ENCODE measurements at places on chromosomes 13 and 19.

DNA sequence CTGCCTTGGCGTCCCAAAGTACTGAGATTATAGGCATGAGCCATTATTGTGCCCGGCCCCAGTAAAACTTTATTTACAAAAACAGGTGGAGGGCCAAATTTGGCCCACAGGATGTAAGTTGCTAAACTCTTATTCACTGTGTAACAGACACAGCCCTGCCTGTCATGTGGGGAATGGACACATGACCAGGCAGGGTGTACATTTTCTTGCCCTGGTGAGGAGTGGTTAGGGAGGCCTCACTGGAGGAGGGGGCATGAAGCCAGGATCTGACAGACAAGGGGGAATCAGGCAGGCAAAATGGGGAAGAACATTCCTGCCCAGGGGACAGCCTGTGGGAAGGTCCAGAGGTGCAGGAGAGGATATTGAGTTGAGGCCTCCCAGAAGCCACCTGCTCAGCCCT lies 7.4 kb upstream of the PGLS start:
- no peak for DNase-seq

DNA sequence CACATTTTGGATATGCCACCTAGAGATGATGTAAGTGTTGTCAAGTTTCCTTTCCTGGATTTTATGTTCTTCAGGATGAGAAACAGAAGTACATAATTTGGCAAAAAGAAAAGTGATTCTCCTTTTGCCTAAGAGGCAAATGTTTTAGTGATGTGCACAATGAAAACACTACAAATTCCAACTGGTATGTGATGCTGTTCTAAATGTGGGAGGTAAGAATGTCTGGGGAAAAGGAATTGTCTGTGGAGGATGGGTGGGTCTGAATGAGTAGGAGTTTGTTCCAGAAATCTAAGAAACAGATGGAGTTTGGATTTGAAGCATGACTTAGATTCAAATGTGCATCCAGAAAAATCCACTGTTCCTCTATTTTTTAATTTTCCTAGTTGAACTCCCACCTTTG lies 473.6 kb upstream of the SPRY2 start:
- DNase-seq, result no peak

GRCh38 chr13:101631395-101631794 lies 178.9 kb downstream of the ITGBL1 start:
- DNase-seq, result no peak

DNA sequence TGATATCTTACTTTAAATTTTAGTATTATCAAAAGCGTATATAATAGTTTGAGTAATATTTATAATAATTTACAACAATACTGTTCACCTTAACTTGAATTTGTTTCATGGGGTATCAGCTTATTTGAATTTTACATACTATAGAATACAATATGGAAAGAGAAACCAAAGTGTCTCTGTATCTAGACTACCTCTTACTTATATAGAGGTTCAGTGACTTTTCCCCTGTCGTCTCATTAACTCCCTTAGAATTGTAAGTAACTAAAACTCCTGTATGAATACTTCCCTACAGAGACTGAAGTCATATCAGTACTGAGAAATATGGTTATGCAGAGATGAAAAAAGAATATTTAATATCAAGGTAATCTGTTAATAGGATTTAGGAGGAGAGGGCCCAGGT lies 26.8 kb downstream of the COG6 start:
- no peak for DNase-seq

GRCh38 chr13:112896736-112897602 lies 72.0 kb upstream of the MCF2L start:
- DNase-seq, result no peak

GRCh38 chr19:6947745-6948144 lies 60.4 kb downstream of the ADGRE1 start:
- peak; percentile 61 for DNase-seq

- no peak for DNase-seq
These were observed 75.2 kb upstream of the UBL3 start for GRCh38 chr13:29925457-29926097.

- no peak for DNase-seq
These were observed 53.6 kb upstream of the PABPC3 start for GRCh38 chr13:25042151-25042865.

DNA sequence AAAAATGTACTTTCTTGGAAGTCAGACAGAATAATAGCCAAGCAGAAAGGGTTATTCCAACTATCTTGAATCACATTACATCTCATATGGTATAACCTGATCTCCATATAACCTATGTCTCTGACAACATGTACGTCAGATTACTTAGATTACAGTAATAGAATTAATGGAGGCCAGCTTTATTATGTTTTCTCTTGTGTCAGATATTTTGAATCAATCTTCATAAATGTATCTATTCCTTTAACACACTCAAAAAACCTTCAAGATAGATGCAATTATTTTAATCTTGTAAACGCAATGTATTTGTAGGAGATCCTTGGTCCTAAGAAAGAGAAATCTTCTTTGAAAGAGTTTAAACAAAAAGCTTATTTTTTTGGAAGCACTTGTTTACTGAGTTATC lies 188.4 kb upstream of the KLF12 start:
- DNase-seq, result no peak

DNA sequence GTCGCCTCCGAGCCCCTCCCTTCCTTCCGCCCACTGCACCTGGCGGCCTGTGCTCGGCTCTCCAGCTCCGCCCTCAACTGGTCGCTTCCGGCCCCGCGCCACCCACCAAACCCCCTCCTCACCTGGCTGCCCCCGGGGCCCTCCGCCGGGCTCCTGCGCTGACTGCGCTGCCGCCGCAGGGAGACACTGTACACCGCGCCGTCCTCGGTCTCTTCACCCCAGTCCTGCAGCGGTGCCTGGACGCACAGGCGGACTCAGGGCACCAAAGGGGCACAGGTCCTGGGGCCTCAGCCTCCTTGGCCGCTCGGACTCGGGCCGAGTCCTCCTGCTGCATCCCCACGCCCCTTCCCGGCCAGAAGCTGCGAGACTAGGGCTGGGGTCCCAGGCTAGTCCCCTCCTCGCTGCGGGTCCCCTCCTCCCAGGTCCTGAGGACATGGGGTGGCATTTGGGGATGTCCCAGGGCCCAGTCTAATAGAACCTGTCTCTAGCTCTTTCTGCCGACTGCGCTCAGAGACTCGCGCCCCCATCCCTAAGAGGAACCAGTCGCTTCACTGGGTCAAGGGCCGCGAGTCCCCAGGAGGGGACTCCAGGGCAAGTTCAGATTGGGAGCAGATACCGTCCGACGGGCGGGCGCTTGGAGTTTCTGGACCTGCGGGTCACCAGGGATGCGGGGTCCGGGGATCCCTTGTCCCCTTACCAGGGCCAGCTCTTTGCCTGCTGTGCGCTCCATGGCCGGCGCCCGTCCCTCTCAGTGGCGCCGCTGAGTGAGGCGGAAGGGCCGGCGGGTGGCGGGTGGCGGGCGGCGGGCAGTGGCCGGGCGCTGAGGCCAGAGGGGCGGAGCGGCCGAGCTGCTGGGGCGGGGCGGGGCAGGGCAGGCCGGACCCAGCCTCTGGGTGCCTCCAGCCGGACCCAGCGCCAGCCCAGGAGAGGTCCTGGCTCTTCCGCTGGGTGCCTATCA lies at the start of gene RGL3:
TSS of gene RGL3 (minus strand) at position 766 of the 958 bp plus-strand sequence. CDS start at position 730, 36 bp downstream.
- DNase-seq, result no peak

GRCh38 chr13:46530084-46530935 lies 22.7 kb upstream of the LRCH1 start:
- no peak for DNase-seq

- no peak for DNase-seq
These were observed 9.1 kb downstream of the FFAR2 start for GRCh38 chr19:35457173-35457572.

DNA sequence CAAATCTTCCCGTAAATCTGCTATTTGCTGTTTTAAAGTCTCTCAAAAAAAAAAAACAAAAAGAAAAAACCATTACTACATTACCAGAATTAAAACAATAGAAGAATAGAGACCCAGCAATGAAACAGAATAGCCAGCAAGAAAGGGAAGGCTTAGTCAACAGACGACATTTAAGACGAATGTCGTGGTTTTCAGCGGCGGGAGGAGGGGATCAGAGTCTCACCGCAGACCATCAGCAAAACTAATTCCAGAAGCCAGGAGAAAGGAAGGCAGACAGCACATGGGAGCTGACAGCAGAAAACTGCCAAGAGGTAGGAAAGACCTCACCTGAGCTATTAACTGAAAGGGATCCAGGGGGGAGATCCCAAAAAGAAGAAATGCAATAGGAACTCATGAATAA lies 128.9 kb downstream of the RNF17 start:
- no peak for DNase-seq

DNA sequence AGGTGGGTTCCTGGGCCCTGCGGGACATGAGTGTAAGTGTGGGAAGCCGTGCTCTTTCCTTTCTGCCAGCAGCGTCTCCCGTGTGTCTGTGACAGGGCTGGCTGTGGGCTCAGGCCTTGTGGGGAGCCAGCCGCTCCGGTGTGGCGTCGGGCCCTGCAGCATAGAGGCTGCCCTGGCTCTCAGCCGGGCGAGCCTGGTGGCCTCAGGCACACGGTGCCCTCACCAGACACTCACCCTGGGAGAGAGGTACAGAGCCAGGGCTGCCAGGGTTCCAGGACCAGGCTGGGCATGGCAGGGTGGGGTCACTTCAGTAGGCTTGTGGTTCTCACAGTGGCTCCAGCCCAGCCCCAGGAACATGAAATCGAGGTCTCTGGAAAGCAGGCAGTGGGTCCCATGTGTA lies 324.8 kb downstream of the TEX29 start:
- no peak for DNase-seq

- DNase-seq, result no peak
These were observed 49.5 kb downstream of the MYH14 start for GRCh38 chr19:50252887-50253268.

DNA sequence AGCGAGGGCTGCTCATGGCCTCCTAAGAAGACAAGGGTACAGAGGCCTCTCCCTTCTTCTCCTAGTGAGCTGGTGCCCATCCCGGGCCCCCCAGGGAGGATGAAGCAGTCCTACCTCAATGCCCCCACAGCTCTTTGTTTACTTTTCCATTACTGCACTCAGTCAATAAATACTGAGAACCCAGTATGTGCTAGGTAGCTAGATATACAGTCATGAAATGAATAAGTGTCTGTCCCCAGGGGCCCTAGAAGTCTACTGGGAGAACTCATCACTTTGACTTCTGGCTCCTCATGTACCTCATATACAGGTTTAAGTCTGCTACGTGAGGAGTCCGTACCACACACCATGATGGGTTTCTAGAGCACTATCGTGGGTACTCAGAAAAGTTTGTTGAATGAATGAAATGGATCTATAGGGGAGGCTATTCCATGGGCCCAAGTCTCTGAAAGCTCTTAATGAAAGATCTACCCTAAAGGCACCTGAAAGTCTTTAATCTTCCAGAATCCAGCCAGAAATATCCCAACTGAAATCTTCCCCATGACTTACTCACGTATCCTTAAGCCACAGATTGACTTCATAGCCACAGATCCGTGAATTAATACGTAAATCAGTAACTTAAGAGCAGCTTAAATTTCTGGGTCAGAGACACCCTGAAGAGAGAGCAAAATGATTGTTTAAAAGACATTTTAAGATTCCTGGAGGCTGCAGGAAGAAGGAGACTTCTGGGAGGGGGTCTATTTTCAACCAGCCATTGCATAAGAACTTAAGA lies 51.6 kb upstream of the POMP start:
- DNase-seq, result no peak

DNA sequence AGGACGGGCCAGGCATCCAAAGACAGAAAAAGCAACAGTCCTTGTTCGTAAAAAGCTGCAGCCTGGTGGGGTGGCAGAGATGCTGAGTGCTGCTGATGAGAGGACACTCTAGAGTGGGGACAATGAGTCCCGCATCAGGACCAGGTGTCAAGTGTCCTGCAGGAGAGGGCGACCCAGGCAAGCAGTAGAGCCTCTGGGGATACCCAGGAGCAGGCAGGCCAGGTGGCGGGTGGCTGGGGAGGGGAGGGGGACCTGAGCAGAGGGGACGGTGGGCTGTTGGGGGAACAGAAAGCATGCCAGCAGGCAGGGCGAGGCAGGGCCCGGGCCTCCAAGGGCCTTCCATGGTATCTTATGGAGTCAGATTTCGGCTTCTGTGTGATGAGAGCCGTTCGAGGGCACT lies 35.8 kb downstream of the GGACT start:
- DNase-seq, result no peak

DNA sequence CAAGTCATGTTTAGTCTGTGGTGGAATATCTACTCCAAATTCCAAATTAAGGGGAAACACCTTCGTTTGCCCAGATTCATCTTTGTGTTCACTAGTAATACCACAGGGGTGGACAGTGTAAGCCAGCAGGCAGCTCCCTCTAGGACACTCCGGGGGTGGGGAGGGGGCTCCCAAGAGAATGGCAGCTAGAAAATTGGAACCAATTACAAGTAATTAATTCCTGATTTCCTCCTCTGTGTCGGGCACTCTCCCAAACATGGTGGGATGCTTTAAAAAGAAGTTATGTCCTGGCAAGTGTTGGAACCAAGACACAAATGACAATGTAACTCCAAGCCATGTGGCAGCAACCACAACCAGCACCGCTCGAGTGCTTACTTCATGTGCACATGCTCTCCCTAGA lies 5.9 kb downstream of the COL4A1 start:
- DNase-seq, result no peak

- peak; percentile 30 for DNase-seq
These were observed 63.1 kb downstream of the ATP11A start for GRCh38 chr13:112752711-112753541.

- DNase-seq, result no peak
These were observed 15.9 kb downstream of the CBY2 start for GRCh38 chr13:45718063-45718462.

- DNase-seq, result no peak
These were observed 108.2 kb upstream of the RNF113B start for GRCh38 chr13:98285317-98285716.

GRCh38 chr13:98396071-98396710 lies 180.7 kb downstream of the STK24 start:
- DNase-seq, result no peak

- DNase-seq, result no peak
These were observed 91.0 kb upstream of the MYCBP2 start for GRCh38 chr13:77417897-77418296.

DNA sequence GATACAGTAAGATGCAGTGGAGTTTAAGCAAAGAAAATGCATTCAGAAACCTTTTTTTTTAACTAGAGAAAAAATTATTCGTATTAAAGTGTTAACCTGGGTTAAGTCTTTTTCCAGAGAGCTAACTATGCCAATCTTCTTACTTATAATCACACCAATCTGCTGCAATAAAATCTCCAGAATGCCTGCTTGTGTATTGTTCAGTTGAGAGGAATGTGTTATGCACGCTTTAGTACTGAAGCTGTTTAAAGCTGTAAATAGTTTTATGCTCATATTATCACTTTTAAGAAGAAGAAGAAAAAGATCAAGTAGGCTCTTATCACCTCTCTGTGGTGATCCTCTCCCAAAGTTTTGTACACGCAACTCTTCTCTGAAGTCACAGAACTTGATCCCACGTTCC lies 528.7 kb downstream of the RFC3 start:
- no peak for DNase-seq

- DNase-seq, result no peak
These were observed 783 bp downstream of the RHPN2 start for GRCh38 chr19:33063753-33064457.

DNA sequence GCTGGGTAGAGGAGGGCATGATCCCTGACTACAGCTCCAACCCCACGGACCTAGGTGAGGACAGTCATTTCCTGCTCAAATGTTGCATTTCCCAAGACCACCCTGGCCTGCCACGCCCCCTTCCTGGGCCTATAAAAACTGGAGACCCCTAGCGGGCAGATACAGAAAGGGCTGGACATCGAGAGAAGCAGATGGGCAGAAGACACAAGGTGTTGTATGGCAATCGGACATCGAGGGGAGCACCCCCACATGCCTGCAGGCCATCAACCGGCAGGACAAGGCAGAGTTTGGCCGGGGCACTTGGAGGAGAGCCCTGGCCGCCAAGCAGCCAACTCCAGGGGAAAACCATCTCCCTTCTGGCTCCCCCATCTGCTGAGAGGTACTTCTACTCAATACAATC lies 746.4 kb downstream of the PCDH9 start:
- no peak for DNase-seq
